ENCODE measurements at places on chromosomes 7 and 10. TPM values are rescaled to one million over a fixed set of nuclear protein-coding genes. Genes with fewer than 3 reads are reported as not detected.

The CASD1 gene
- total RNA-seq: 9.9 TPM

The FAM25A gene
- not detected for total RNA-seq

GRCh38 chr10:132662186-132662920 lies 123.6 kb downstream of the NKX6-2 start:
- H3K36me3 ChIP-seq: peaks cover 6% of the 10 kb centered on the region
- no peak for DNase-seq
- H3K27me3 ChIP-seq: no peaks in the 10 kb centered on the region
- no peak overlapping the region for H3K27ac ChIP-seq

- H3K4me3 ChIP-seq: no peak overlapping the region
- DNase-seq: no peak
These were observed 55.2 kb upstream of the TNRC18 start for GRCh38 chr7:5478568-5479430.

- H3K4me3 ChIP-seq: no peak overlapping the region
- no peaks in the 10 kb centered on the region for H3K27me3 ChIP-seq
- no peaks in the 10 kb centered on the region for H3K4me1 ChIP-seq
- H3K27ac ChIP-seq: no peak overlapping the region
- no peaks in the 10 kb centered on the region for H3K36me3 ChIP-seq
These were observed 11.5 kb upstream of the PSTK start for GRCh38 chr10:122968698-122969097.

DNA sequence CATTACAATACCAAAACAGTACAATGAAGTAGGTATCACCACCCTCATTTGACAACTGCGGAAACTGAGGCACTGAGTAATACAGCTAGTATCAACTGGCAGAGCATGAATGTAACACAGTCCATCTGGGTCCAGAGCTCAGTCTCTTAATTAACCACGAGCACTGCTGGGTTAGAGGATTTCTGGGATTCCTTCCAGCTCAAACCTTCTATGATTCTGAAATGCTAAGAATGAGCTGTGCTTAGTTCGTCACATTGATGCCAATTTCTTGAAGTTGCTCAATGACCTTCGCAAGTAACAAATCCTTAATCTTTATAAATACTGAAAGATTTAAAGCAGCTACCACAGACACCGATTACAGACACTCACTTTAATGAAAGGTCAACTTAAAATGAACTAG lies 62.5 kb downstream of the SGMS1 start:
- peak; percentile 96 for DNase-seq
- H3K27me3 ChIP-seq: no peaks in the 10 kb centered on the region
- no peak overlapping the region for H3K27ac ChIP-seq
- no peak overlapping the region for H3K4me3 ChIP-seq
- H3K36me3 ChIP-seq: no peaks in the 10 kb centered on the region

GRCh38 chr7:19621740-19622139 lies 87.1 kb downstream of the POLR1F start:
- H3K27me3 ChIP-seq: no peaks in the 10 kb centered on the region
- no peak overlapping the region for H3K27ac ChIP-seq
- H3K4me3 ChIP-seq: no peak overlapping the region
- no peaks in the 10 kb centered on the region for H3K36me3 ChIP-seq

DNA sequence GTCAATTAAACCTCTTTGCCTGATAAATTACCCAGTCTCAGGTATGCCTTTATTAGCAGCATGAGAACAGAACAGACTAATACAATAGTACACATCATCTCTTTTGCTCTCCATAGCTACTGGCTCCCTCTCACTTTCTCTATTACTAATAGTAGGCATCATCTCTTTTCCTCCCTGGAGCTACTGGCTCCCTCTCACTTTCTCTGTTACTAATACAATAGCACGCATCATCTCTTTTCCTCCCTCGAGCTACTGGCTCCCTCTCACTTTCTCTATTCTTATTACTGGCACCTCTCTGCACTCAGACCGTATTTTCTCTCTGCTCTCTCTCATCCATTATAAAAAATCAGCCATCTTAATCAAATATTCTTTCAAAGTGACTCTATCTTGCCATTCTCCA lies 37.1 kb downstream of the SLC25A13 start:
- no peak overlapping the region for H3K27ac ChIP-seq
- no peaks in the 10 kb centered on the region for H3K27me3 ChIP-seq
- H3K36me3 ChIP-seq: no peaks in the 10 kb centered on the region
- no peaks in the 10 kb centered on the region for H3K4me1 ChIP-seq
- H3K4me3 ChIP-seq: no peak overlapping the region
- DNase-seq: no peak

DNA sequence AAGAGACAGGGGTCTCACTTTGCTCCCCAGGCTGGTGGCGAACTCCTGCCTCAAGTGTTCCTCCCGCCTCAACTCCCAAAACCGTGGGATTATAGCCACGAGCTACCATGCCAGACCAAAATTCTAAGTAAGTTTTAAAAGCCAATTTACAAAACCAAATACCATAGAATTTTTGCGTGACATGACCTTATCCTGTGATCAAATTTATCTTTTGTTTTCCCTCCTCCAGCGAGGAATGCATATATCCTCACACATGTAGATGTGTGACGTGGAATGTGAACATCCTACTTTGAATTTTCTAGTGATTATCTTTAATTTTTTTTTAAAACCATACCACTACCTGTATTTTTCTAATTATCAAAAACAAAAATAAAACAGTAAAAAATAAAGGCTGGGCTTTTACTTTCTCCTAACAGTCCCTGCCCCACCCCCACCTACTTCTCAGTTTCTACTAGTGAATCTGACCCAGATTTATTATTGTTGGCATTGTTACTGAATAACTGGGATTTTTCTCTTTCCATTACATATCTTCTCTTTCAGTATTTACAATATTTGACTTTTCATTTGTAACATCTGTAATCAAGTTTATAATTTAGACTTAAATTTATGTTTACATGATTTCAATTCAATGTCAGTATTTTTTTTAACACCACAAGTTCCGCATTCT lies 26.0 kb downstream of the CYTH3 start:
- peaks cover 41% of the 10 kb centered on the region for H3K4me1 ChIP-seq
- H3K27me3 ChIP-seq: no peaks in the 10 kb centered on the region
- no peaks in the 10 kb centered on the region for H3K36me3 ChIP-seq
- no peak for DNase-seq
- peak overlapping the region; percentile 29 for H3K27ac ChIP-seq
- no peak overlapping the region for H3K4me3 ChIP-seq

- no peak overlapping the region for H3K4me3 ChIP-seq
- H3K27me3 ChIP-seq: peaks cover 7% of the 10 kb centered on the region
- H3K36me3 ChIP-seq: no peaks in the 10 kb centered on the region
- no peak for DNase-seq
- no peak overlapping the region for H3K27ac ChIP-seq
These were observed 31.8 kb downstream of the SLC35B4 start for GRCh38 chr7:134284952-134285351.

DNA sequence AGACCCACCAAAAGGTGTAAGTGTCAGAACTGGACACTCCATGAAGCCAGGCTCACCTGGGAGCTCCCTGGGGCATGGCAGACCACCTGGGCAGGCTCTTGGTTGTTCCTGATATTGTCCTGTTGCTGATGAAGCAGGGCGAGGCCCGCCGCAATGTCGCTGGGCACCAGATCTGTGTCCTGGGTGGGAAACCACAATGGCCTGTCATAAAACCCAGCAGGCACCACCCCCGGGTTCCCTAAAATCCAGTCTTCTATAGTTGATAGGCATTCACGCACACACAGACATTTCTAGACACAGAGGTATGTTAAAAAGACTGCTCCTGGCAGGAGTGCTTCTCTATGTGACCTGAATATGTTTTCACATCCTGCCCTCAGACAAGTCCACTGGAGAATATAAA lies 15.0 kb downstream of the DAGLB start:
- H3K27ac ChIP-seq: no peak overlapping the region
- no peaks in the 10 kb centered on the region for H3K27me3 ChIP-seq
- DNase-seq: no peak

DNA sequence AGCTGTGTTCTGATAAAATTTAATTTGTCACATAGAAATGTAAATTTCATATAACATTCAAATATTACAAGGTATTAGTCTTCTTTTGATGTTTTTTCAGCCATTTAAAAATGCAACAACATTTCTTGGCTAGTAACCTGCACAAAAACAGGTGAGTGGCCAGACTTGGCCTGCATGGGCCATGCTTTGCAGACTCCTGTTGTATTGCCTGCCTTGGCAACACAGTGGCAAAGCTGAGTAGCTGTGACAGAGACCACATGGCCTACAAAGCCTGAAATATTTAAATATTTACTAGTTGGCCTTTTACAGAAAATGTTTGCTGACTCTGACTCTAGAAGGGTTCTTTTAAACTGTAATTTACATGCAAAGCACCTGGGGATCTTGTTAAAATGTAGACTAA lies 13.5 kb upstream of the TBX20 start:
- DNase-seq: no peak
- H3K4me1 ChIP-seq: no peaks in the 10 kb centered on the region
- H3K27me3 ChIP-seq: peaks cover 33% of the 10 kb centered on the region
- no peak overlapping the region for H3K4me3 ChIP-seq

DNA sequence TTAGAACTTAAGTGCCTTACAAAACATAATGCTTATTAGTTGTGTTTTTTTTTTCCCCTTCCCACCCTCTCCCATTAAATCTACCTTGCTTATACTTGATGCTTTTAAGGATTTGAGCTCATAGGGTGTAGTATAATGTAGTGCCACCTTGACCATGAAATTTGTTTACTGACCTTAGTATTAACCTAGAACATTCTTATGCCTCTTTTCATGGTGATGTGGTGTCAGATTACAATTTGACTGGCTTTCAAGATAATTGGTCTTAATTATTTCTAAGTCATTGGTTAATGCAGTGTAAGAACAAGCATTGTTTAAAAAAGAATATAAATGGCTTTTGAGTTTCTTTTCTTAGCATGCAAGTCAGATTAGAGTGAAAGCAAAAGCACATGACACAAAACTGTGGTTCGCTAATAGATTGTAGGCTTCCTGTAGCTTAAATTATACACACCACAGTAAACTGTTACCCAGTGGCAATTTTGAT lies 61.8 kb downstream of the ADD3 start:
- no peak overlapping the region for H3K4me3 ChIP-seq
- H3K36me3 ChIP-seq: no peaks in the 10 kb centered on the region
- H3K4me1 ChIP-seq: peaks cover 5% of the 10 kb centered on the region
- DNase-seq: peak; percentile 59
- no peaks in the 10 kb centered on the region for H3K27me3 ChIP-seq
- no peak overlapping the region for H3K27ac ChIP-seq

DNA sequence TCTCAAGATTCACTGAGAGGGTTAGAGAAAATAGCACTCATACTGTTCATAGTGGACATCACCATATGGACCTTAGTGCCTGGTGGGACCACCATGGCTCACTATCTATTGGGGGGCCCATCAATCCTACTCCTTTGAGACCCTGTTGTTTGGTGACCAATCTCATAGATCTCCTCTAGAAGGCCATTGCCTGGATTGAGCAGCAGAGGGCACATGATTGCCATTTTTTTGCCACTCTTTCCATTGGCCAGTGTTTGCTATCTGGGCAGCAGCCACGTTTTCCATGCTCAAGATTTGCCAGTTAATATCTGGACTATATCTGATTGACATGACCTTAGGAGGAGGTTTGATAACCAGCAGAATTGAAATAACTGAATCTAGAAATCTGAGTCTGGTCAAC lies 244.5 kb downstream of the ITGB1 start:
- DNase-seq: no peak
- no peak overlapping the region for H3K27ac ChIP-seq
- H3K4me1 ChIP-seq: no peaks in the 10 kb centered on the region
- H3K36me3 ChIP-seq: no peaks in the 10 kb centered on the region
- no peak overlapping the region for H3K4me3 ChIP-seq
- no peaks in the 10 kb centered on the region for H3K27me3 ChIP-seq

GRCh38 chr7:101885597-101885955 lies 68.2 kb downstream of the CUX1 start:
- H3K36me3 ChIP-seq: no peaks in the 10 kb centered on the region
- no peak overlapping the region for H3K27ac ChIP-seq
- H3K4me1 ChIP-seq: peaks cover 26% of the 10 kb centered on the region
- no peak overlapping the region for H3K4me3 ChIP-seq
- no peak for DNase-seq
- H3K27me3 ChIP-seq: no peaks in the 10 kb centered on the region

GRCh38 chr10:110078317-110078716 lies 70.5 kb downstream of the ADD3 start:
- H3K36me3 ChIP-seq: no peaks in the 10 kb centered on the region
- peaks cover 48% of the 10 kb centered on the region for H3K4me1 ChIP-seq
- H3K27me3 ChIP-seq: no peaks in the 10 kb centered on the region
- DNase-seq: no peak

DNA sequence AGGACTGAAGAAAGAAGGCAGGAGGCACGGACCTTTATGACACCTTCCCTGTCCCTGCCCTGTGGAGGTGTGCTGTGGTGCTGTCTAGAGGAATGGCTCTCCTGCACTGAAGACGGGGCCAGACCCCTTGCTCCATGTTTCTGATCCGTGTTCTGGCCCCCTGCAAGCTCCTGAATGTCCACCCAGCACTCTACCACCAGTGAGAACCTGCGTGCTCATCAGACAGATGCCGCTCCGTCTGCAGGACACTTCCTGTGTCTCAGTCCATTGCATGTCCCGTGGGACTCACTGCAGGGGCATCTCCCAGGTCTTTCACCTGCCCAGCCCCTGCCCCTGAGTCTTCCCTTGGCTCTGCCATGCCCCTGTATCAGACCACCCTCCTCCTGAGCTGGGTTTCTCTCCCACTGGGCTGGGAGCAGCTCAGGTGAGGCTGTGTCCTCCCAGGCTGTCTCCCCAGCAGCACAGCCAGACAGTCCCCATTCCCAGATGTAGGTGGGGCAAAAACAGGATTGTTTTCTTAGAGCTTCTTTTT lies 278.3 kb upstream of the ZNF32 start:
- DNase-seq: no peak
- peaks cover 15% of the 10 kb centered on the region for H3K4me1 ChIP-seq
- H3K27ac ChIP-seq: no peak overlapping the region
- H3K4me3 ChIP-seq: no peak overlapping the region
- H3K27me3 ChIP-seq: no peaks in the 10 kb centered on the region
- no peaks in the 10 kb centered on the region for H3K36me3 ChIP-seq

DNA sequence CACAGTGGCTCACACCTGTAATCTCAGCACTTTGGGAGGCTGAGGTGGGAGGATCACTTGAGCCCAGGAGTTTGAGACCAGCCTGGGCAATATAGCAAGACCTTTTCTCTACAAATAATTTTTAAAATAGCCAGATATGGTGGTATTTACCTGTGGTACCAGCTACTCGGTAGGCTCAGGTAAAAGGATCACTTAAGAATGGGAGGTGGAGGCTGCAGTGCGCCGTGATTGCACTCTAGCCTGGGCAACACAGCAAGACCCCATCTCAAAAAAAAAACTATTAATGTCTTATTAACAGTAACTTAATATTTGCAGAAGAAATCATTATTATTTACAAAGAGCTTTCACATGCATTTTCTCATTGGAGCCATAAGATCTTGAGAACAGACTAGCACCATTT lies 103.6 kb downstream of the SGMS1 start:
- DNase-seq: no peak
- H3K4me3 ChIP-seq: no peak overlapping the region
- H3K36me3 ChIP-seq: no peaks in the 10 kb centered on the region
- H3K27me3 ChIP-seq: no peaks in the 10 kb centered on the region

GRCh38 chr7:123433665-123434064 lies 100.7 kb downstream of the IQUB start:
- no peaks in the 10 kb centered on the region for H3K27me3 ChIP-seq
- H3K27ac ChIP-seq: no peak overlapping the region
- no peak overlapping the region for H3K4me3 ChIP-seq
- no peak for DNase-seq

Measured in astrocyte (in vitro differentiated cells and primary cell).